AG04450 (cell line): ENCODE measurements at places on chromosomes 12 and 14.

DNA sequence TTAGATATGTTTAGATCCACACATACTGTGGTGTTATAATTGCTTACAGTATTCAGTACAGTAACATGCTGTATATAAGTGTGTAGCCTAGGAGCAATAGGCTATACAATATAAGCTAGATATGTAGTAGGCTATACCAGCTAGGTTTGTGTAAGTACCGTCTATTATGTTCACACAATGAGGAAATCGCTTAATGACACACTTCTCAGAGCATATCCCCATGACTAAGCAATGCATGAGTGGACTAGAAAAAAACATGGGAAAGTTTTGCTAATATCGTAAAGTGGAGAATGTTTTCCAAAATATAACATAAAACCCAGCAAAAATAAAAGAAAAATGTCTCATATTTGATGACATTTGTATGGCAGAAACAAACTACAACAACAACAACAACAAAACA lies 27.3 kb downstream of the AKAP3 start:
- no peak for DNase-seq

- DNase-seq = no peak
Observed at GRCh38 chr12:28040246-28040645, 67.7 kb upstream of the PTHLH start.

DNA sequence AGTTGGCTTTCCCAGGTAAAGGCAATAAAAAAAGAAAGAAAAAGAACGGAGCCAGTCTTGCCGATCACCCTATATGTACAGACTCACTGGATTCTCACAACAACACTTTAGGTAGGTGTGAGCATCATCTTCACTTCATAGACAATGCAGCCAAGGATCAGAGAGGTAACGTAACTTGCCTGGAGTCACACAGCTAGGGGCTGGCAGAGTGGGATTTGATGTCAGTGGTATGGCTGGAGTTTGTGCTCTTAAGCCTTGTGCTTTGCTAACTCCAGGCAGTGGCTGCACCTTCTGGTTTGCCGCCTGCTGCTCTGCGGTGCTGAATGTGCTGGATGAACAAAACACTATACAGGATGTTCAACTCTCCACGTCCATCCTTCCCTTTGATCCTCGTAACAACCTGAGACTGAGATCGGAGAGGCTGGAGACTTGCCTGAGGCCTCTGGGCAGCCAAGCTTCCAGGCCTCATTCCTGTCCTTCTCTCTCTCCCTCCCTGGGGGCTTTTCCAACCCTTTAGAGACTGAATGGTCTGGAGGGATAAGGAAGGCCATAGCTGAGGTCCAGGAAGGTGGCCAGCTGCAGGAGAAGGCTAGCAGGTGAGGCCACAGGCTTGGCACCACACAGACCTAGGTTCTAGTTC lies 8.1 kb downstream of the ISM2 start:
- DNase-seq = no peak

DNA sequence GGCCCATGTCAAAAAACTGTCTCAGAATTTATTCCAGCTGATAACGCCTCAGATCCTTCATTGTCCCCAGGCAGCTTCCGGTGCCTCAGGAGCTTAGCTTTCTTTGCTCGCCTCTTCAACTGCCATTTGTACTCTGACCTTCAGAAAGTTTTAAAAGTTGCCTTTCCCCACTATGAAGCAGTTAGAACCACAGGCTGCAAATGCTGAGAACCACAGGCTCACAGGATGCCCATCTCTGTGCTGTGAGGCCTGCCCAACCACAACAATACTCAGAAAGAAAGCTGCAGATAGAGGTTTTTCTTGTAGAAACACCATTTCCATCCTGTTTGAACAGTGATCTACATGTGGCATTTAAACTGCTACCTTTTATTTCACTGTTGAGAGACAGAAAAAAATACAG lies 131.1 kb downstream of the PRKCH start:
- no peak for DNase-seq

GRCh38 chr12:65016881-65017650 lies 104.0 kb downstream of the WIF1 start:
- no peak for DNase-seq

DNA sequence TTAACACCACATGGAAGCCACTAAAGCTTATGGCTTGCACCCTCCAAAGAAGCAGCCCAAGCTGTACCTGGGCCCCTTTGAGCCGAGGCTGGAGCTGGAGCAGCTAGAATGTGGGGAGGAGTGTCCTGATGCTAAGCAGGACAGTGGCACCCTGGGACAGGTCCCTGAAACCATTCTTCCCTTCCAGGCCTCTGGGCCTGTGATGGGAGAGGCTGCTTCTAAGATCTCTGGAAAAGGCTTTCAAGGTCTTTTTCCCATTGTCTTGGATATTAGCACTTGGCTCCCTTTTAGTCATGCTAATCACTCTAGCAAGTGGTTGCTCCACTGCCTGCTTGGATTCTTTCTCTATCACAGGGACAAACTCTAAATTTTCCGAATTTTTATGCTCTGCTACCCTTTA lies 40.9 kb downstream of the OSBPL8 start:
- DNase-seq = no peak

GRCh38 chr14:98593361-98593761 lies 678.6 kb downstream of the BCL11B start:
- no peak for DNase-seq

DNA sequence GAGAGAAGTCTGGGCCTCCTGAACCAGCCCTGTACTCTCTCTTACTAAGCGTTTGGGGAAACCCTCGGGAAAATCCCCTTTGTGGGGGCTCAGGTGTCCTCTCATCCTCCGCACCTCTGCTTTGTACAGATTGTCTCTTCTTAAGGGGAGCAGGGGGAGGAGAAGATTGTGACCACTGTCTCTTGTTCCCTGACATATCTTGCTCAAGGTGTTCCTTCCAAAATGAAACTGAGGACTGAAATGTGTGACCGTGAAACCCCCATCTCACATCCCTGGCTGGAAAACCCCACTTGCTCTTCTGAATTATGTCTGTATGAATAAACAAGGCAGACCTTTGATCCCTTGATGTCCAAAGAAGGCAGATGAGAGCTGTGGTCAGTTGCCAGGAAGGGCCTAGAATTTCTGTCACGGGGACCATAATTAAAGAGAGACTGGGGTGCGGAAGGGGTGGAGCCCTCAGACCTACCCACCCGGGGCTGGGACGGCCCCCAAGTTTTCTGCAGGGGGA lies 369.8 kb downstream of the AACS start:
- DNase-seq = no peak
